Testis (tissue), 5 donors: ENCODE measurements at places on chromosomes 7 and 10. TPM values are rescaled to one million over a fixed set of nuclear protein-coding genes. Genes with fewer than 3 reads are reported as not detected.

DNA sequence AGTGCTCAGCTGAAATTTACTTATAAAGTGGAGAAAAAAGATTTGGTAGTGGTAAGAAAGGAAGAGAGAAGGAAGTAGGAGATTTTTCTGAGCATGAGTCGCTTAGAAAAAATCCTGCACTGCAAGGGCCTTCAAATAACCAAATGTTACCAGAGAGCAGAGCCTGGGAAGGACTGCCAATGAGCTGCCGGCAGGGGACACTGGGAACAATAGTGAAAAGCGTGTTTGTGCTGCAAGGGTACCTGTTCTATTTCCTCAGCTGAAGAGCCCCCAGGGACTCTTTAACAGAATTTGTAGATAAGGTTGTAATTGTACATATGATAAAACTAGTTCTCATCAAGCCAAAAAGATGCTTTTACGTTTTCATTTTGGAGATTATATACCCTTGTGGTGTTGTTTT, 696.3 kb upstream of the C7orf33 start:
- H3K36me3 ChIP-seq: no peaks in the 10 kb centered on the region
- no peaks in the 10 kb centered on the region for H3K4me1 ChIP-seq
- no peak overlapping the region for H3K27ac ChIP-seq

CYP26C1 gene
- 0.17 TPM for polyA plus RNA-seq

- H3K4me1 ChIP-seq: peaks cover 19% of the 10 kb centered on the region
- no peaks in the 10 kb centered on the region for H3K27me3 ChIP-seq
- H3K36me3 ChIP-seq: no peaks in the 10 kb centered on the region
- no peak for DNase-seq
Observed at GRCh38 chr10:87864496-87865059, 1.2 kb downstream of the PTEN start.

DNA sequence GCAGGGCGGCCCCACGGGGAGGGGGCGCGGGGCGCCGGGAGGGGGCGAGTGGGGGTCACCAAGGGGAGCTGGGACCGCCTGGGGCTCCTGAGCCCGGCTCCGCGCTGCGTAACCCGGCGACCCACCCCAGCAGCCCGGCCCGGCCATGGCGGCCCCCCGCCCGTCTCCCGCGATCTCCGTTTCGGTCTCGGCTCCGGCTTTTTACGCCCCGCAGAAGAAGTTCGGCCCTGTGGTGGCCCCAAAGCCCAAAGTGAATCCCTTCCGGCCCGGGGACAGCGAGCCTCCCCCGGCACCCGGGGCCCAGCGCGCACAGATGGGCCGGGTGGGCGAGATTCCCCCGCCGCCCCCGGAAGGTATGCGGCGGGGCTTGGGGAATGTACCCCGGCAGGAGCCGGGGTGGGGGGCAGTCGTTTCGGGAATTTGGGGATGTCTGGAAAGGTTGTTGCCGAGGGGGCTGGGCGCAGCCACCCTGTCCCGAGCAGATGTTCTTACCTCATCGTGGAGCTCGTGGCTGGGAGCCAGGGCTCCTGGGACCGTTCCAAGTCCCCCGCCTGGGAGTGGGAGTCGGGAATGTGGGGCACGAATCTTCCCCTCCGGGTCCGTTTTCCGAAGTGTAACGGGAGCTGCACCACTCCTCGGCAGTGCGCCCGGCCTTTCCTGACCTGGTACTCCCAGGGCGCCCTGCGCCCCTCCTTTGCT, 431 bp downstream of the ZYX start:
- peak overlapping the region; percentile 99 for H3K27ac ChIP-seq
- DNase-seq: peak; percentile 79
- peaks cover 46% of the 10 kb centered on the region for H3K4me1 ChIP-seq
- no peaks in the 10 kb centered on the region for H3K36me3 ChIP-seq

GRCh38 chr10:71339796-71340589, 20.9 kb downstream of the SLC29A3 start:
- no peaks in the 10 kb centered on the region for H3K36me3 ChIP-seq
- H3K4me3 ChIP-seq: no peak overlapping the region
- no peak overlapping the region for H3K27ac ChIP-seq
